Neural progenitor cell (in vitro differentiated cells): ENCODE measurements at places on chromosomes 4 and X.

DNA sequence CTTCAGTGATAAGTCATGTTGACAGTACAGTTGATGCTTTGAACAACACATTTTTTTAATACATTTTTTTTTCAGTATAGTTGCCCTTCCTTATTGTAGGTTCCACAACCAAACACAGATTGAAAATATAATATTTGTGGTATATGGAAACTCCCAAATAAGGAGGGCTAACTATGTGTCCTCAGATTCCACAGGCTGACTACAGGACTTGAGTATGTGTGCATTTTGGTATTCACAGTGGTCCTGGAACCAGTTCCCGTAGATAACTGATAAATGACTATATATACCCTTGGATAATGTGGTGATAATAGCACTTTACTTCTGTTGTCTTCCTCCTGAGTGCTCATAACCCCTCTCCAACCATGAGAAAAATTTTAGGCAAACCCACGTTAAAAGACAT is 111.6 kb upstream of the NUDT6 start:
- DNase-seq = no peak

DNA sequence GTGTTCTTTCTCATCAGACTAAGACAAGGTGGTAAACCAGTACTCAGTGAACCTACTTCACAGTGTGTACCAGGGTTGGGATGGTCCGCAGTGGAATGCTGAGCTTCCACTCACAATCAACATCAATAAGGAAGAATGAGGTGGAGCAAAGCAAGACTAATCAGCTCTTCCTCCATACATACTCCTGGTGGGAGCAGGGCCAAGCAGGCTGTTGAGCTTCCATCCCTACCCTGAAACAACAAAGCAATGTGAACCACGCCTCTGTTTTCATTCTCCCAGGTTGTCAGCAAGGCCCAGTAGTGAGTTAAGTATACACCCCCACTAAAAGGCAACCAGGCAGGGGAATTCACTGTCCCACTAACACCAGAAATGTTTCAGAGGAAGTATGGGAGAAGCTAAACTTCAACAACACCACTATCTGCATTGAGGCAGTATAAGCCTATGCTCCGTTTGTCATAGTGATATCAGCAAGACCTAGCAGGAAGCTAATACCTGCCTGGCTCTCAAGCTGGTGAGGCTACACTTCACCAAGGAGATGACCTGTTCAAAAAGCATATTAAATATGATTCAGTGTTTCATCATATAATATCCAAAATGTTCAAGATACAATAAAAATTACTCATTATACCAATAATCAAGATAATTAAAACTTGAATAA is 109.5 kb downstream of the DDX60 start:
- DNase-seq = no peak

- DNase-seq = peak; percentile 37
These were observed 92.4 kb downstream of the CXCL13 start for GRCh38 chr4:77697860-77698590.

DNA sequence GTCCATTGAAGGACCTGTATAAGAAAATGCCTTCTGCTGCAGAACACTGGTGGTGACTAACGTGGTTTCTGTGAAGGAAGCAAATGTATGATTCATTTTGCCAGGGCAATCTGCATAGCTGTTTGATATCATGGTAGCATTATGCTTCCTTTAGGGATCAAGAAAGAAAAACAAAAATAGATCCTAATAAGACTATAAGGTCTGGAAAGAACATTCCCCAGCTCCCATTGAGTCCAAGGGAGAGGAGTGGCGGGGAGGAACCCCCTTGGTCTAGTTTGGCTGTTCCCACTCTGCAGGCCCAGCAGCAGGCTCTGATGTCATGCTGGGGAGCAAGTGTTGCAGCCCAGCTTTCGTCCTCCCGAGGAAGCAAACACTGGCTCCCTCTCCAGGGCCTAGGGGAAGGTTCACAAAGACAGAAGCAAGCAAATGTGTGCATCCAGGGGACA is 154.5 kb upstream of the GALNT7 start:
- peak; percentile 83 for DNase-seq

DNA sequence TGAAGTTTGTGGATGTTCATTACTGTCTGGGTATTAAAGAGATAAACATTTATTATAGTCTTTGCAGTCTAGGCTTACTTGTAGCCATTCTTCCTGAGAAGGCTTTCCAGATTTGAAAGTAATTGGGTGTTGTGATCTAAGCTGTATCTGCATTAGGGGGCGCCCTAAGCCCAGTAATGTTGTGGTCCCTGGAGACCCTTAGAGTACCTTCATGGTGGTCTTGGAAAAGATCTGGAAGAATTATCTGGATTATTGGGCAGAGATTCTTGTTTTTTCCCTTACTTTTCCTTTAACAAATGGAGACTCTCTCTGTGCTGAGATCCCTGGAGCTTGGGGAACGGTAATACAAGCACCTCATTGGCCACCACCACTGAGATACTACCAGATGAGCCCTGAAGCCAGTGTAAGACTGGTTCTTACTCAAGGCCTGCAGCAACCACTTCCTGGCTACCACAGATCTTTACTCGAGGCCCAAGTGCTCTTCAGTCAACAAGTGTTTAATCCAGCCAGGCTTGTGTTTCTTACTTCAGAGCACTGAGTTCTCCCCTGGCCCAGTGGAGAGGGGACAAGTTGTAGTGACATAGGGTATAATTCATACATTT is 63.1 kb downstream of the RTL3 start:
- DNase-seq = peak; percentile 64

- DNase-seq = peak; percentile 69
These were observed 58.2 kb upstream of the DYNLT3 start for GRCh38 chrX:37905436-37906147.

DNA sequence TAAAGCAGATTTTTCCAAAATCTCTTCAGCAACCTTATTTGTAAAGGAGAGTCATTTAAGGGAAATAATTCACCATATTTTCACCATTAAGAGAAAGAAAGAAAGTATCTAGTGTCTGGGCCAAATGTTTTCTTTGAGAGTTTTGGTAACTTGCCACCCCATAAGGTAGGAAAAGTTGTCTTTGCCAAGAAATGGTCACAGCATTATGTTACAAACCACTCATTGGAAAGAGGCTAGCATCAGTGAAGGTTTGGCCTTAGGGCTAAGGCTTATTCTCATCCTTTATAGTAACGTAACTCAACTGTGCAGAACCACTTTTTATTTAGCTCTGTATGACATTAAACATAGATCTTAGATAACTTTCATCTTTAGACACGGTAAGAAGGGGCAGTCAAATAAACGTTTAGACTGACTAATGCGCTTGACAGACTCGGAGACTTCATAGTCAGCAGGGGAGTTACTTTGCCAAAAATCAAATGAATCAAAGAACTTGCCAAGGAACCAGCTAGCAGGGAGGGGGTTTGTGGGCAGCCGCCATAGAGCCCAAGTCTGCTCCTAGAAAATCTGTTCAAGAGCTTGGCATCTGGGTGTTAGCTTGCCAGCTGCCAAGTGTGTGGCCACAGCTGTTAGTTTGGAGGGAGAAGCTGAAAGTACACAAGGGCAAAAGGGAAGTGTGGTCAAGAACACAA is 182.8 kb upstream of the GRID2 start:
- no peak for DNase-seq

GRCh38 chr4:27666943-27667342 is 806.3 kb downstream of the STIM2 start:
- peak; percentile 46 for DNase-seq

DNA sequence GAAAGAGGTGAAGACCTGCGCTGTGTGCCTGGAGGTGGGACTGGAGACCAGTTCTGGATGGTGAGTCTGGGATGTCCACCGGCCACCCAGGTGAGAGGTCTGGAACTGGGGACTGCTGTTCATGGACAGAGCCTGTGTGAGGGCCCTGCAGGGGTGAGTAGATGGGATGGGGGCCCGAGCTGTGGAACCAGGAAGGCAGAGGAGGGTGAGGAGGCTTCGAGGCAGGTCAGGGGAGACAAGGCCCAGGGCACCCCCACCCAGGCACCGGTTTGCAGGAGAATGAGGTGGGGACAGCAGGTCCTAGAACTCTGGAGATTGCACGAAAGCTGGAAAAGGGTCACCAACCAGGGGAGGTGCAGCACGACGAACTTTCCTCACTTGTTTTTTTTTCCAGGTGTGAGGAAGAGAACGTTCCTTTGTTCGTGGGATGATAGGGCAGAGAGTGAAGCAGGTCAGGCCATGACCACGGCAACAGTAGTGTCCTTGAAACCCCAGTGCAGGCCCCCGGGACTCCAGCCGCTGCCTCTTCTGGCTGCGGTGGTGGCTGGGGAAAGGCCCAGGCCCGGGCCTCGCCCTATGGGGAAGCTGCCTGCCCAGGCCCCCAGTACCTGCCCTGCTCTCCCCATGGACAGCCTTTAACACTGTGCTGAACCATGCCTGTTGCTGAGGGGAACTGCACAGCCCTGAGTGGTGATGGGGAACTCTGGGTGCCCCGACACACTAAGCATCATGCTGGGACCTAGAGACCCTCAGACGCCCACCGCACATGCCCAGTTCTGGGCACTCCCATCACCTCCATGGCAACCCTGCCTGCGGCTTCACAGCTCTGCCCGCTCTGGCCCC is 22.9 kb downstream of the TNIP2 start:
- DNase-seq = no peak

DNA sequence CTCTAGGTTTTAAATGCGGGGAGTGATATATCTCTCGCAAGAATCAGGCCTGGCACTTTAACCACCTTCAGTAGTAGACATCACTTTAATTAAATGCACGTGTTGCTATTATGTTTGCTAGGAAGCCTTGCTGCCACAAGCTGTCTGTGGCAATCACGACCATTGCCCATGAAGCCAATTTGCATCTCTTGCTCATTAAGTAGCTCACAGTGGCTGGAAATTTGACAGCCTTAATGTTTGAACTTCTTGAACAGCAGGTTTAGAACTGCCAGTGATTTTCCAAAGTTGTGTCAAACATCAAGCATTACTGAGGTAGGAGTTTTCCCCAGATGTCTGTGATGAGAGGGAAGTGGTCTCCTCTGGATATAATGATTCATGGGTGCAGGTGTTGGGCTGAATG is 642.3 kb upstream of the CPEB2 start:
- DNase-seq = no peak

- DNase-seq = peak; percentile 52
These were observed 8.0 kb downstream of the SHOX start for GRCh38 chrX:638482-639131.

DNA sequence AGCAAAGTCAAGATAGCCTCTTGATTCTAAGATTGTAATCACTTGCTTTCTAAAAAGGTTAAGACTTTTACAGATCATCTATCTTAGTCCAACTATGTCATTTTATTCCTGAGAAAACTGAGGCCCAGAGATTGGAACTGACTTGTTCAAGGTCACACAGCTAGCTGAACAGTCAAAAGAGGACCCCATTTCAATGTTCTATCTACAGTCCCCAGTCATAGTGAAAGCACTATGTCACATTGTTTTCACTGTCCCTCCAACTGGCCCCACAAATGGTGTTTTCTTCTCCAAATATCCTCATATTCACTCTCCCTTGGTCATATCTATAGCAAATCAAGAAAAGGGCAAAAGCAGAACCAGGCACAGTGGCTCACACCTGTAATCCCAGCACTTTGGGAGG is 145.2 kb downstream of the OPHN1 start:
- no peak for DNase-seq

DNA sequence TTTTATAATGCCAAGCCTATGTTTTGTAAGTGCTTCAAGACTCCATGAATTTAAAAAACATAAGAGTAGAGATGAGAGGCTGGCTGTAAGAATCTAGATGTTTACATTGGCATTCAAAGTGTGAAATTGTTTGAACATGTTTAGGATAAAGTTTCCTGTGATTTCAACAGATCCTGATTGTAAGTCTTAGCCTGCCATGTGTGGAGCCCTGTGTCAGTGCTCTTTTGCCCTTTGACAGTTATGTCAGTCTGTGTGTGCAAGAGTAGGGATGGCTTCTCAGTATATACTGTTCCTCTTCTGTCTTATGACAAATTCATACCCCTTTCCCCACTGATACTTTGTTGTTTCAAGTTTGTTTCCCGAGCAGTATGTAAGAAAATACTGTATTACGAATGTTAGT is 68.2 kb downstream of the USP9X start:
- no peak for DNase-seq

- DNase-seq = peak; percentile 67
These were observed 7.2 kb downstream of the PRDM8 start for GRCh38 chr4:80204433-80205011.

DNA sequence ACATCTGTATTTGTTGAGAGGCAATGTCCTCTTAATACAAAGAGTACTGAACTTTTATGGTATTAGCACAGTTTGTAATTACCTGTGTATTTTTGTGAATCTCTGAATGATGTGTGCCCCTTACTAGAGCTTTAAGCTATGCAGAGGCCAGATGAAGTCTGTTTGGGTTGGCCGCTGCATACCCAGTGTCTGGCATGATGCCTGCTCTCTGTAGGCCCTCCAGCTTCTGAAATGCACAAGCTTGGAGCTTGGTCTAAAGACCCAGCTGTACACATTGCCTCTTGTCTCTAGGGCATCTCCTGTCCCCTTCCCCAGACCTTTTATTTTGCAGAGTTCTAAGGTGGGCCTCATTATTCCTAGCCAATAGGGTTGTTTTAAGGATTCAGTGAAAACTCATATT is 68.6 kb downstream of the CDS1 start:
- no peak for DNase-seq

GRCh38 chrX:40171513-40172400 is 74.0 kb upstream of the BCOR start:
- DNase-seq = peak; percentile 64
